ENCODE measurements at places on chromosomes 4 and X.
A peak's percentile ranks its signal among the peaks of the same experiment; 100 is the strongest.

- no peak for DNase-seq
Observed at GRCh38 chr4:95193391-95194224, 355.2 kb downstream of the UNC5C start.

GRCh38 chr4:158172261-158173258 is at the start of gene GASK1B:
TSS of gene GASK1B (minus strand) at chr4:158173025. CDS start at chr4:158171375, 1,650 bp downstream.
- DNase-seq = peak; percentile 54

- peak; percentile 31 for DNase-seq
Observed at GRCh38 chr4:2761035-2761923, 5.1 kb upstream of the TNIP2 start.

- DNase-seq = no peak
Observed at GRCh38 chr4:25112995-25113380, 47.3 kb downstream of the SEPSECS start.

DNA sequence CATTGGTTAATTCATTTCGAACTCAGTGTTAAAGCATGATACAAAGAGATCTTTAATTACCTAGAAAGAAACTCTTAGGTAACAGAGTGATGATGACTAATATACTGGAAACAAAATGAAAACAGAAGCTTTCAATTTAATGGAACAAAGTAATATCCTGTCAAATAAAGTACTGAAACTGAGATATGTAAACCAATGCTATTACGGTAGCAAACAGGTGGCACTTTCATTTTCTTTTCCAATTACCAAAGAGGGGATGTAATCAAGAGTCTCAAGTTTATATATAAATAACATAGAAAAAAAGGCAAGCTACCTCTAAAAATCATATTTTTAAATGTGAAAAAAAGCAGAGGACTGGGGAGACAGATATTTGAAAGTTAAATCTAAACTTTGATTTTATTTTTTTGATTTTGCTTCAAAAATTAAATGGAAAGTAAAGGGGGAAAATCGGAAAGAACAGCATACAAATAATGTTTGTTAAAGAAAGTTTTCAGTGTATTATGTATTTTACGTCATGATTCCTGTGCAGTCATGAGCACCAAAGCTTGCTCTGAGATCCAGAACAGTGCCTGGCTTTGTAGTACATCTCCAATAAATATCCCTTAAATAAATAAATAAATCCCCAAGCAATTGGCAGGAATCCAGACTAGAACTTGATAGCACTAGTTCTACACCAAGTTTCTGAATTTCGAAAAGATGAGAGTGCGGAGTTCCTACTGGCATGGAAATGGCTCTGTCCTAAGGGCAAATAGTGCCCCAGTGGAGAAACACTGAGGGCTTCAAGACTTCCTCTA is 25.0 kb upstream of the RAPGEF2 start:
- peak; percentile 4 for DNase-seq

- no peak for DNase-seq
Observed at GRCh38 chr4:76752861-76753501, 145.0 kb downstream of the SOWAHB start.

DNA sequence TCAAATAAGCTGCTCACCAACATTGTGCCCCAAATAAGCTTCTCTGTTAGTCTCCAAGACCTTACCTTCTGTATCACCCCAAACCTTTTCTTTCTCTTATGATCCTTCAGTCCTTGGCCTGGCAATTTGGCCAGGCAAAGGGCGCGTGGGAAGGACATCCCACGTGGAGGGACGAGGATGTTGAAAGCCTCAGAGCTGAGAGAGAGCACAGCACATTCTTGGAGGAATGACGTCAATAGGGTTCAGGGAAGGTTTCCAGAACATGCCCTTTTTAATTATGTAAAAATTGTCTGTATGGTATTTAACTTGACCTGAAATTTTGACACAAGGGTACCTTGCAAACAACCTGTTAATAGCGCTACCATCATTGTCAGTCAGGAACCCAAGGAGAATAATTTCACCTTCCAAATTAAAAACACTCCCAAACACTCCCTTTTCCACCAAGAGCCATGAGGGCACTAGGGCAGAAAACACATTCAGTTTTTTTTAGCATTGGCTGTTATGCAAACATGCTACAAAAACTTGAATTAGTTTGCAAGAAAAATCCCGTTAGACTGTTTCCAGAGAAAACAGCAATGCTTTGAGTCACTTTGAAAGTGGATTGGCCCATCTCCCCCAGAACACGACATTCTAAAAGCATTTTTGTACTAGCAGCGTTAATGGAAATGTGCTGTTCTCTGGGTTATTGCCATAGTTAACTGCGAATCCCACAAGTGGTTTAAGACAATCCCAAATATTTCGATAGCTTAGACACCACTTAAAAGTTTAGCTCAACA is 183.2 kb upstream of the PUDP start:
- DNase-seq = no peak

GRCh38 chrX:7047951-7048350 is 99.6 kb upstream of the STS start:
- DNase-seq = peak; percentile 24

DNA sequence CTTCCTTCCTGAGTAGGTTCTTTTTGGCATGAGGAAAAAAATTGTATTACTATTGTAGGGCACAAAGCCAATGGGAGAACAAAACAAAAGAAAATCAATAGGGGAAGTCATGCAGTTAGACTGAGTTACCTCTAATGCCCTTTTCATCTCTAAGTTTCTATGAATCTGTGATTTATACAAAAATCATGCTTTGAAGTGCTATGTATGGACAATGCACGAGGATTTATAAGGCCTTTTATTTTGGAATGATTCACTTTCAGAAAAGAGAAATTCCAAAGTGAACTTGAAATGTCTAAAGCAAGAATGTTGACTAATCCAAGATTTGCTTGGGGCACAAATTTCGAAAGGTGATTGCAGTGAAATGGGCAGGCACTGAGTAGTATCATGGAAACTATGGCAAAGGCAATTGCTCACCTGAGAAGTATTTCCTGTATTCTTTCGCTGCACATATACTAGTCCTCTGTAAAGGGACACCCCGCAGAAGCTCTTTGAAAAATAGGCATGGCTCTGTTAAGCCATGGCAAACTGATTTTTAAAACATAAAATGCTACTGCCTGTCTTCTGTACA is 52.8 kb downstream of the ADGRG4 start:
- DNase-seq = no peak

- peak; percentile 71 for DNase-seq
Observed at GRCh38 chrX:154411981-154412340, 622 bp downstream of the TAFAZZIN start.

- DNase-seq = no peak
Observed at GRCh38 chr4:8188743-8189550, 10.1 kb upstream of the SH3TC1 start.

DNA sequence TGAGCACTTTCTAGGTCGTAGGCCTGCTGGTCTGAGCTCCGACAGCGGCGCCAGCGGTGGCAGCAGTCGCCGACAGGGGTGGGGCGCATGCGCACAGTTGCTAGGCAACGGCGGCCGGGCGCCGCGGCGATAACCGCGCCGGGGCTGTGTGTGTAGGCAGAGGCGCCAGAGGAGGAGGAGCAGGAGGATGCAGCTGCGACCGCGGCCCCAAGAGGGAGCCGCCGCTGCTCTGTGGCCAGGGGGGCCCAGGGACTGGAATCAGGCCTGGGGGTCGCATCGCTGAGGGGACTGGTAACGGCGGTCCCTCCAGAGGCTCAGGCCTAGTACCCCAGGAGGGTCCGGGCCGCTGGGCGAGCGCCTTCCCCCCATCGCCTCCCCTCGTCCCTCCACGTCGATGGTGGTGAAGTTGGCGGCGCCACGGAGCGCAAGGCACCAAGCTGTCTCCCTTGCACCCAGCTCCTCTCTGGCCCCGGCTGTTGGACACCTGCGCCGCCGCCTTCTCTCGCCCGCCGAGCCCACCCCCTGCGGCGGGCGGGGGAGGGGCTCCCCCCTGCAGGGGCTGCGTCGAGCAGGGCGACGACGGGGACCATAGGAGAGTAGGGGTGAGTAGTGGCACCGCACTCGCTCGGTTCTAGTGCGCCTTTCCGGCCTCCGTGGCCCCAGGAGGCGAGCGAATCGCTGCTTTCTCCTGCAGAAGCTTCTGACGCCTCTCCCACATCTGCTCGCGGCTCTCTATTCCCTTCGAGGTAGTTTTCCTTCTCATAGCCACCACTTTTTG is 58.6 kb upstream of the ZC4H2 start:
- peak; percentile 10 for DNase-seq

GRCh38 chrX:2576793-2577192 is 76.0 kb upstream of the DHRSX start:
- no peak for DNase-seq

DNA sequence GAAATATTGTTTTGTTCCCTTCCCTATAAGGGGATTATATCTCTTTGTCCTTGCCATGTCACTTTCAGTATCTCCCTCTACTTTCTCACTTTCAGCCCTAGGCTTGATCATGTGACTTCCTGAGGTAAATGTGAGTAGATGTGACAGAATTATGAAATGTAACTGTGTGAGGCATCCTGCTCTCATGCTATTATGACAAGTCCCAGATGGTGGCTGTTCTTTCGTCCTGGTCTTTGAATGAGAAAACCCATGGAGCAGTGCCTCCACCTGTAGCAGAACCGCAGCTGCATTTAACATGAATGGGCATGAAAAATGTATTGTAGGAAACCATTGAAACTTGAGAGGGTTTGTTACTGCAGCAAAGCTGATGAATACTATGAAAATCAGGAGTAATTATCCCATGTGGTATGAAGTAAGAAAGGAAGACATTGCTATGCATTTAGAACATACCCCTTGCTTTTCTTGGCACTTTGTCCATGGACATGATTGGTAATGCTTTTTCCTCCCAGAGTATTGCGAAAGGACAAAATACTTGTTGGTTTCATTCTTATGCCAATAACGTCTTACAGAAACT is 202.2 kb upstream of the GPRIN3 start:
- DNase-seq = no peak

- no peak for DNase-seq
Observed at GRCh38 chr4:87081826-87082225, 138.6 kb downstream of the KLHL8 start.

DNA sequence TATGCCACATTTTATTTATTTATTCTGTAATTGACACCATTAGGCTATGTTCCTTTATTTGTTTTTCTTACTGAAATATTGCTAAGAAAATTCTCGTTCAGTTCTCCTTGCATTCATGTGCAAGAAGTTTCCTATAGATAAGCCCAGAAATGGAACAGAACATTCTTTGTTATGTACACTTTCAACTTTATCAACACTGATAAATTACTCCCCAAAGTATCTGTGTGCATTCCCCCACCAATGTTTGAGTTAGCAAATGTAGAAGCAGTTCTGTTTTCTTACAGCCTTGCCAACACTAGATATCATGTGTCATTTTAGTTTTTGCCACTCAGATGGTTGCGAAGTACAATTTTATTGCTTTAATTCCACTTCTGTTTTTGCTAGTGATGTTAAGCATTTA is 166.4 kb upstream of the NPY2R start:
- no peak for DNase-seq

DNA sequence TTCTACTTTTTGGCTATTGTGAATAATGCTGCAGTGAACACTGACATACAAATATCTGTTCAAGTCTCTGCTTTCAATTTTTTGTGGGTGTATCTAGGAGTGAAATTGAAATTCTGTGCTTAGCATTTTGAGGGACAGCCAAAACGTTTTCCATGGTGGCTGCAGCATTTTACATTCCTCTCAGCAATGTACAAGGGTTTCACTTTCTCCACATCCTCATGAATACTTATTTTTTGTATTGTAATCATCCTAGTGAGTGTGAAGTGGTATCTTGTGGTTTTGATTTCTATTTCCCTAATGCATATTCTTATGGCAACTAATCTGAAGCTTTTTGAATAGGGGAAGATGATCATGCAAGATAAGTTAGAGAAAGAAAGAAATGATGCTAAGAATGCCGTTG is 40.3 kb downstream of the HSPA4L start:
- DNase-seq = no peak

DNA sequence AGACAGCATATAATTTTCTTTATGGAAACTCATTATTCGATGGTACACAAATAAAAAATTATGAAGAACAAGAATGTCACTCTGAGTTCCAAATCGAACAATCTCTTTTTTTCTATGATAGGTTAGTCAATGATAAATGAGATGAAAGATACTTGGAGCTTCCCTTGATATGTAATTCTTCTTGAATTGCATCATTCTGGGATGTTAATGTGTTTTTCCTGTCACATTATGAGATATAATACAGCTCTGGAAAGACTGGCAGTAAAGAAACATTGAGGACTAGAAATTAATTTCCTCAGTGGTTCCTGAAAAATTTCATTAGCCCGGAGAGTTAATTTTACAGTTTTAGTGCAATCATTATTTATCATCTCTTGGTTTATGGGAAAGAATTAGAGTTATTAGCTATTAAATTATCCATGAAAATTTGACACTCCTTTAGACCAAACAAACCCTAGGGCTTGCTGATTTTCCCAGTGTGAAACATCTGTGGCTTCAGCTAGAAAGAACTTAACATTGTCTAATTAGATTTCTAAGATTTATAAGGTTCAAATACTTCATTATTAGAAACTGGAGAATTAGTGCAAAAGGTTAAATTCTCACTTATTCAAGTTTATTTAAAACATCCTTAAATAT is 1546.6 kb upstream of the TENM3 start:
- no peak for DNase-seq

DNA sequence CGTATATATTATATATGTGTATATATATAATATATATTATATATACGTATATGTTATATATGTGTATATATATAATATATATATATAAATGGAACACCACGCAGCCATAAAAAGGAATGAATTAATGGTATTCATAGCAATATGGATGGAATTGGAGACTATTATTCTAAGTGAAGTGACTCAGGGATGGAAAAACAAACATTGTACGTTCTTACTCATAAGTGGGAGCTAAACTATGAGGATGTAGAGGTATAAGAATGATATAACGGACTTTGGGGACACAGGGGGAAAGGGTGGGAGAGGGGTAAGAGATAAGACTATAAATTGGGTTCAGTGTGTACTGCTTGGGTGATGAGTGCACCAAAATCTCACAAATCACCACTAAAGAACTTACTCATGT is 1388.9 kb downstream of the C4orf33 start:
- no peak for DNase-seq

DNA sequence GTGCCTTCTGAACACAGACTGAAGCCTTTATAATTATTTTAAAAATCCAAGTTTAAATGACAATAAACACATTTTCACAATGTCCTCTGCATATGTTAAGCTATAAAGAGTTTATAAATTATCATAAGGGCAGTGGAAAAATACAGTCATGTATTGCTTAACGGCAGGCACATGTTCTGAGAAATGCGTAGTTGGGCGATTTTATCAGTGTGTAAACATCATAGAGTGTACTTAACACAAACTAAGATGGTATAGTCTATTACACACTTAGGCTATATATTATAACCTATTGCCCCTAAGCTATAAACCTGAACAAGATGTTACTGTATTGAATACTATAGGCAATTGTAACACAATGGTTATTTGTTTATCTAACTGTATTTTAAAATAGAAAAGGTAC is 254.7 kb downstream of the GABRG1 start:
- DNase-seq = no peak

GRCh38 chrX:19373351-19373891 is 29.7 kb downstream of the PDHA1 start:
- no peak for DNase-seq

DNA sequence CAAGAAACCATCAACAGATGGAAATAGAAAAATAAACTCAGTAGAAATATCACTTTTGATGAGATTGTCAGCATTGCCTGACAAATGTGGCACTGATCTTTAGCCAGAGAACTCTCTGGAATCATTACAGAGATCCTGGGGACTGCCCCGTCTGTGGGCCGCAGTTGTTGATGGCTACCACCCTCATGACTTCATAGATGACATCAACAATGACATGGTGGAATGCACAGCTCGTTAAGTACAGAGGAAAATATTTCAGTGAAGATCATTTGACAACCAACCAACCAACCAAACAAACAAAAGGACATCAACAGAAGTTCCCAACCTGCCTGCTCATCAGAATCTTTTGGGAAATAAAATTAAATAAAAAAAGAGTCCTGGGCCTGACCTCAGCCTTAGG is 132.6 kb downstream of the UCHL1 start:
- DNase-seq = no peak
